Activated T-cell treated with anti-CD3 and anti-CD28 coated beads for 1 hour (primary cell): ENCODE measurements at places on chromosomes 7 and 10.

DNA sequence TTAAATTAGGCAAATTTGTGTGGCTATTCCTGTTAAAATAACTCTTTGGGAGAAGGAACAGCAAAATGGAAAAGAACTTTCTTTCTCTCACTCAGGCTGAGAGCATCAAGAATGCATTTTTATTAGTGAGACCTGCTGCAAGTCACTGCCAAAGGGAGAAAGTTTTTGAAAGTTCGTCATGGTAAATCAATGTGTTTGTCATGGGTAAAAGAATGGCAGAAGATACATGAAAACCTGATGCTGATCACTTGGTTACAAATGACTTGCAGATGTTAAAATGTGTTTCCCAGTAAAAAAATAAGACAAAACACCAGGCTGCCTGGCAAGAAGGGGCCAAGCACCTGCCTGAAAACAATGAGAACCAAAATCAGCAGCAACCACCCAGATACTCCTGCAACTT, 484.7 kb upstream of the NRP1 start:
- DNase-seq = no peak

- DNase-seq = no peak
Measured at GRCh38 chr10:75436896-75437295, 5.5 kb downstream of the LRMDA start.

DNA sequence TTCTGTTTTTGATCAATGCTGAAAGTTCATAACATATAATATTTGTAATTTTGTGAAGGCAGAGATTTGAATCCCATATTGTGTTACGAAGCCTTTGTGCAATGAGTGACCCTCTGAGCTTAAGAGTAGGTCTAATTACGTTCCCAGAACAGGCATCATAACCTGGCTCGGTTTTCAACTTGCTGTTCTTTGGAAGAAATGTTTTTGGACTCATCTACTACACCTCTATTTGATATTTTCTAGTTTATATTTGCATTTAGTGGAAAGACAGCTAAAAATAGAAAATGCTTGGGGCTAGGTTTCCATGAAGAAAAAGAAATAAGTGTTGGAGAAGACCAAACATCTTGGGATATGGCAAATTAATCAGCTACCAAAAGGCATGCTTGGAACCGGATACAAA, 234.8 kb downstream of the AGMO start:
- no peak for DNase-seq

DNA sequence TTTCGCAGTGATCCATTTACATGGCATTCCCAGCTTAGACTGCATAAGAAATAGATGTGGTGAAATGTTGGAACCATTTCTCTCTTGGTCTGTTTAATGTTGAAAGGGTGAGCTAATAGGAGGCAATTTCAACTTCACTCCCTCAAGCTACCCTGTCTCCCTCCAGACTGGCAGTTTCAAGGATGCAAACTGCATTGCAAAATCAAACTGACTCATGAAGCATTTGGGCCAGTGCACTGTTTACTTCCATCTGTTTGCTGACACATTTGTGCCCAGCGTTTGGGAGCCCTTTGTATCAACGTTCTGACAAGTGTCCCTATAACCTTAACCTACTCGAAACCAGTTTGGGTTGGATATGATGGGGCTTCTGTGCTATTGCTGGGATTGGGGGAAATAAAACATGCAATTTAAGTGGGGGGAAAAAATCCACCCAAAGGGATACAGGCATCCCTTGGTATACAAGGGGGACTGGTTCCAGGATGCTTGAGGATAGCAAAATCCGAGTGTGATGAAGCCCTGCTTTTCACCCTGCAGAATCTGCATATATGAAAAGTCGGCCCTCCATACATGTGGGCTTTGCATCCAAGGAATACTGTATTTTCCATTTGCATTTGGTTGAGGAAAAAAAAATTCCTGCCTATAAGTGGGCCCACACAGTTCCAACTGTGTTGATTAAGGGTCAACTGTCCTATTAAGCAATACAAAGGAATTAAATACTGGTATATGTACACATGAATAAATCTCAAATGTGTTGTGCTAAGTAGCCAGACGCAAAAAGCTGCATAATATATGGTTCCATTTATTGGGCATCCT, 15.6 kb downstream of the RHEB start:
- no peak for DNase-seq

DNA sequence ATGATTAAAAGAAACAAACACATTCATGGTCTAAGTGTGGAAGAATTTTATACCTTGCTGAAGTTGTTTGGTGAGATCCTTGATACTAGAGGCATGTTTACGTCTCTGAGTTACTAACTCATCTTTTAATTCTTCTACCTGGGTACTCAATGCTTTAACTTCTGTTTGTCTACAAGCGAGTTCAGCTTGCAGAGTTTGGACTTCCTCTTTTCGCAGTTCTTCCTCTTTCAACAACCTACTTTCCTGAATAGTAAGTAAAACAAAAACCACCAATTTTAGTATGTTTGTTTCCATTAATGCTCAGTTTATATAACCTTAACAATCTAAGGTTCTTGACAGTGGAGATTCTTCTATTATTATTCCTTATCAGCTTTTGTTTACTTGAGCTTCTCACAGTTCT, 42.9 kb downstream of the CCDC186 start:
- no peak for DNase-seq

DNA sequence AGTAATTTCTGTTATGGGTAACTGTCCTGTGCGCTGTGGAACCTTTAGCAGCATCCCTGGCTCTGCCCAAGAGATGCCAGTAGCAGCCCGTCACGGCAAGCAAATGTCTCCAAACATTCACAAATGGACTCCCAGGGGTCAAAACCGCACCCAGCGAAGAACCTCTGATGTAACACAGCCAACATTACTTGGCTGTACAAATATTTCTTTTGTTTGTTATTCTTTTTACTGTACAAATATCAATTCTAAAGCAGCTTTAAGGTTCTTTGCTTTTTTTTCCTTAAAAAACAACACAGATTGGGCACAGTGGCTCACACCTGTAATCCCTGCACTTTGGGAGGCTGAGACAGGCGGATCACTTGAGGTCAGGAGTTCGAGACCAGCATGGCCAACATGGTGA, 182.5 kb downstream of the KMT2E start:
- DNase-seq = no peak

- DNase-seq = no peak
Measured at GRCh38 chr7:143906895-143907294, 4.9 kb upstream of the TCAF1 start.

GRCh38 chr10:10745291-10745690, 272.4 kb upstream of the CELF2 start:
- DNase-seq = no peak

DNA sequence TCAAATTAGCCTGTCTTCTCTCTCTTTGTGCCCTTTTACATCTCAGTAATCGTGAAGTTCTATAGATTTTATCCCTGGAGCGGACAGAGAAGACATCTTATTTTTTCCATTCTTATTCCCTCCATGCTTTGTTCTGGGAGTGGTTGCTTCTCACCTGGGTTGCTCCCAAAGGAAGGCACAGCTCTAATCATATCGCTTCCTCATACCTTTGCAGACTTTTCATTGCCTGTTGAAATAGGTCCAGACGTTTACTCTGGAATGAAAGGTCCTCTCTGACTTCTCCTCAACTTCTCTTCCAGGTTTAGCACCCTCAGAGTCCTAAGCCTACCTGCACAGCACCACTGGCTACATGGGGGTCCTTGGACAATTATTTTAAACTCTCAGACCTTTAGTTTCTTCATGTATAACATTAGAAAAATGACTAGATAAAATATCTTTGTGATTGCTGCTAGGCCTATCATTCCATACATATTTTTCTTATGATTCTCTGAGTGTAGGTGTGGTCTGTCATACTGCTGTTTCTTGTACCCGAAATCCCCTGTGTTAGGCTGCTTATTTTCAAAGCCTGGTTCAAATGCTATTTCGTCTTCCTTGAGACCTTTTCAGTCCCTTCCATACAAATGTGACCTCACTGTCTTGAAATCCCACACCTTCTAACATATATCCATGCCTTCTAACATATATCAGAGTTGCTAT, 418.1 kb downstream of the GFRA1 start:
- DNase-seq = no peak

DNA sequence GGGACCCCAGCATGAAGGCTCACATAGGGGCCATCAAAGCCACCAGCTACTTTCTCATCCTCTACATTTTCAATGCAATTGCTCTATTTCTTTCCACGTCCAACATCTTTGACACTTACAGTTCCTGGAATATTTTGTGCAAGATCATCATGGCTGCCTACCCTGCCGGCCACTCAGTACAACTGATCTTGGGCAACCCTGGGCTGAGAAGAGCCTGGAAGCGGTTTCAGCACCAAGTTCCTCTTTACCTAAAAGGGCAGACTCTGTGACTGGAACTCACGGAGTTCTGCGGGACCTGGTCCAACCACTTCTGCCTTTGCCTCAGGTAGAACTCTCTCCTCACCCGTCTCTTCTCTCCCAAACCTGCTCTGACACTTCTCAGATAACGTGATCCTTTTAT, 945 bp downstream of the TAS2R40 start:
- no peak for DNase-seq

- DNase-seq = no peak
Measured at GRCh38 chr10:57657164-57657765, 610.4 kb downstream of the IPMK start.

DNA sequence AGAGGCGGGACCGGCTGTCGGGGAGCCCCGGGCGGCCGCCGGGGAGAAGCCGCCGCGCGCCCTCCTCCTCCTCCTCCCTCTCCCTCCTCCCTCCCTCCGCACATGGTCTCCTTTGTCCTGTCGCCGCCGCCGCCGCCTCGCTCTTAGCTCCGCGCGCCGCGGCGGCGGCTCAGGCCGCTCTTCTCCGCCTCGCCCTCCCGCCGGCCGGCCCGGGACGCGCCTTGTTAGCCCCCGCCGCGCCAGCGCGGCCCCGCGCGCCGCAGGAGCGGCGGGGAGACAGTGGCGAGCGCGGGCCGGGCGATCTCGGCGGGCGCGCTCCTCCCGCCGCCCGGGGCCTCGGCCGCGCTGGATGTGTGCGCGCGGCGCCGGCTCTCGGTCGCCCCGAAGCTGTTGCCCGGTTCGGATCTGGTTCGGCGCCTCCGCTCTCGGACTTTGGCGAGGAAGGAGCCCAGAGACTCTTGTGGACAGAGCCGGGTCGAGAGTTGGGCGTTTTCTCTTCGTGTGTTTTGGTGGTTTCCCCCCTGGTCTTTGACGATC, 437.4 kb upstream of the GALNT17 start:
- DNase-seq = no peak

DNA sequence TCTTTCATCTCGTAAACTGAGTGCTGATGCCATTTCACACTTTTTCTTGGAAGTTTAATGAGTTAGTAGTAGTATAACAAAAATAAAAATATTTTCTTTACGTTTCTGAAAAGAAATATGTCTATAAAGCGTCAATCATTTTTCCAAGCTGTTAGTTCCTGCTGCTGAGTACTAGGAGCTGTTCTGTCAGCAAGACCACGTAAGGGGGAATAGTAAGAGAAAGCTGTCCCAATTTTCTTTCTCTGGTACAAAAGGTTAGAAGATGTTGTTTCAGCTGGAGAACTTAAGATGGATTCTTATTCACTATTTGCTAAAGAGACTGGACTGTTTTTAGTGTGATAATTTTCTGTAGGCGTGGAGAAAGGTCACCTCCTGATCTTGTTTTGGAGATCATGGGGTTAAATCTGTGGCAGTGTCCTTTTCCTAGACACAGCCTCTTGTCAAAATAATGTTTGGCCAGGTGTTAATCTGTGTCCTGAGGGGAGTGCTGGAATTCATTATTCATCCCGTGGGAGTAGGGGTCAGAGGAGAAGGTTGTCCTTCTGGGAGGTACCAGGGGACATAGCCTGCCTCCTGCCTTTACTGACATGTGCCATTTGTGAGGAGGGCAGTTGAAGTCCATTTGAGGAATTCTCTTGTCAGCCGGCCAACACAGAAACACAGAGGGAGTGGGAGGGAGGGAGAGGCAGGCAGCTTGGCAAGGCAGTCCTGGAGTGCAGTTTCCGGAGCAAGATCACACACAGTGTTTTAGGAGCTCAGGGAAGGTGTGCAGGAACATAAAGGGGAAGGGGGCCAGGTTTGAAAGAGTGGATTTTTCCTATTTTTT, 368.7 kb downstream of the AUTS2 start:
- no peak for DNase-seq

DNA sequence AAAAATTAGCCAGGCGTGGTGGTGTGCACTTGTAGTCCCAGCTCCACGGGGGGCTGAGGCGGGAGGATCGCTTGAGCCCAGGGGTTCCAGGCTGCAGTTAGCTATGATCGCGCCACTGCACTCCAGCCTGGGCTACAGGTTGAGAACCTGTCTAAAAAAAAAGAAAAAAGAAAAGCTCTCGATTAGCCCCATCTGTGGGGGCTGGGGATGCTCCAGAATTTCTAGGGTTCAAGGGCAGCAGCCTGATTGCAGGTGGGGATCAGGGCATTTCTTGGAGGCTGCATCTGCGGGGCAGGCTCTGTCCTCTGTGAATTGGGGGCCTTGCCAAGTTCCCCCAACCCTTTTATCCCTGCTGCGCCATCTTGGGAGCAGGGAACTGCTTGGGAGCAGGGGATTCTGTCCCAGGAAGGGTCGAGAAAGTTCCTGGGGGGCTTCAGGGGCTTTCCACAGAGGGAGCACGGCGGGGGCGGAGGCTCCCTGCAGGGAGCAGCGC, 651 bp upstream of the ARPC1A start:
- no peak for DNase-seq

GRCh38 chr10:46006219-46006618, 24.2 kb downstream of the NCOA4 start:
- DNase-seq = no peak

DNA sequence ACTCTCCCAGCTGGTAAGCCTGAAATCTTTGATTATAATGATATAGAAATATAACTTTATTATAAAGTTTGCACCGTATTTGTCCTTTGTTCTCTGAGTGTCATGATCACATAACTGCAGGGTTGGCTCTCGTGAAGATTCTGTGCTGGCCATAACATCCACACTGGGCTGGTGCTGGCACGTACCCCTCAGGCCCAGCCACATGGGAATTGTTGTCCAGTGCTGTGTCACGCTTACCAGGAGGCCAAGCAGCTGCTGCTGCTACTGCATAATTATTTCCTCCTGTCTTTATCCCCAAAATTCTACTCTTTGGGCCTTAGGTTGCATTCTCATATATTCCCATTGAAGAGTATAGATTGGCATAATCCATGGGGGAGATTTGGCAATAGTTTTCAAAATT, 20.8 kb upstream of the UCN3 start:
- no peak for DNase-seq

GRCh38 chr7:77913977-77914607, 115.5 kb downstream of the PHTF2 start:
- no peak for DNase-seq
